ENCODE measurements at places on chromosomes 2 and 18.

DNA sequence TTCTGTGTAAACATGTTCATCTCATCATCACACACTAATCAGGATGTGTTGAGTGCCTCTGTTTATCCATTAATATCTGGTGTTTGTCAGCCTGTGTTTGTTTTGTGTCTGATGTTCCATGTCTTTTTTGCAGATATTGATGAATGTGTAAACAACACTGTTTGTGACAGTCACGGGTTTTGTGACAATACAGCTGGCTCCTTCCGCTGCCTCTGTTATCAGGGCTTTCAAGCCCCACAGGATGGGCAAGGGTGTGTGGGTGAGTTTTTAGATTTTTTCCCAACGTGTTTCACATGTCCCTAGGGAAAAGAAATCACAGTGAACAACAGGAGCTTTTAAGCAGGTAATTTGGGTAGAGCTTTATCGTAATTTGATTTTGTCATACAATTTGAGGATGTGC, 133.7 kb upstream of the RASGRP3 start:
- DNase-seq, result no peak

- no peak for DNase-seq
These were observed 502.2 kb upstream of the ZEB2 start for GRCh38 chr2:145021962-145022665.

- DNase-seq, result peak; percentile 95
These were observed at the start of the genes C2orf76 and DBI for GRCh38 chr2:119366649-119367471. Gene C2orf76 (minus strand): TSS chr2:119366834. CDS start chr2:119339959, 26,875 bp downstream. Gene DBI (plus strand): TSS chr2:119366977. CDS start chr2:119367052, 75 bp downstream.

GRCh38 chr2:20558391-20559150, 92.3 kb downstream of the HS1BP3 start:
- DNase-seq, result no peak

DNA sequence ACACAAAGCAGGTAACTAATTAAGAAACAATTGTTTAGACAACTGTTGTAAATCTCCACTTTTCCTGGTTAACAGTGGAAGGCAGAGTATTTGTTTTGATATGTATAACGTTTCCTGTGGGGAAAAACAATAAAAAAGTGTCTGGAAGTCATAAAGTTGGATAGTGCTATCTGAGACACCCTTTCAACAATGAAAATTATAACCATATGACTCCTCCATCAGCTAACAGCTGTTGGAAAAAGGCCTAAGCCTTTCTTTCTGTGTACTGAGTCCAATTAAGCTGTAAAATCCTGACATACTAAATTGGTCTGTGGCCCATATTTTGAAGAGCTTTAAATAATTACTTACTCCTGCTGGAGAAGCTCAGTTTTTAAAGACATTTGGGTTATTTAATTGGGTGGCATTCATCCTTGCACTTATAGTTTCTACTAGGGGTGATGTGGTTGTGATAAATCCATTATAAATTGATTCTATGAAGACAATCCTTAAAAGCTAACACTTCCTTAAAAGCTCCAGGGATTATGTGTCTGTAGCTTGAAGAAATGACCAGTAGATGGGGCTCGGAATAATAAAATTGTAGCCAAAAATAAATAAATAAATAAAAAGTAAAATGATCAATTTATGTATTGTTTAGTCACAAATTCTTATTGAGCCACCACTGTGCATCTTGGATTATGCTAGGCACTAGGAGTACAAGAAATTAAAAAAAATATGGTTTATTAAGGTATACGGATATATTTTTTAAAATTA, 698.1 kb upstream of the NXPH2 start:
- DNase-seq, result no peak

GRCh38 chr18:25164848-25165811, 186.8 kb downstream of the ZNF521 start:
- DNase-seq, result no peak

GRCh38 chr2:85183479-85183878, 50.3 kb downstream of the TCF7L1 start:
- DNase-seq, result no peak

- DNase-seq, result no peak
These were observed 879.0 kb downstream of the CBLN2 start for GRCh38 chr18:71665131-71665530.

GRCh38 chr2:236968101-236968879, 117.4 kb upstream of the COPS8 start:
- no peak for DNase-seq

DNA sequence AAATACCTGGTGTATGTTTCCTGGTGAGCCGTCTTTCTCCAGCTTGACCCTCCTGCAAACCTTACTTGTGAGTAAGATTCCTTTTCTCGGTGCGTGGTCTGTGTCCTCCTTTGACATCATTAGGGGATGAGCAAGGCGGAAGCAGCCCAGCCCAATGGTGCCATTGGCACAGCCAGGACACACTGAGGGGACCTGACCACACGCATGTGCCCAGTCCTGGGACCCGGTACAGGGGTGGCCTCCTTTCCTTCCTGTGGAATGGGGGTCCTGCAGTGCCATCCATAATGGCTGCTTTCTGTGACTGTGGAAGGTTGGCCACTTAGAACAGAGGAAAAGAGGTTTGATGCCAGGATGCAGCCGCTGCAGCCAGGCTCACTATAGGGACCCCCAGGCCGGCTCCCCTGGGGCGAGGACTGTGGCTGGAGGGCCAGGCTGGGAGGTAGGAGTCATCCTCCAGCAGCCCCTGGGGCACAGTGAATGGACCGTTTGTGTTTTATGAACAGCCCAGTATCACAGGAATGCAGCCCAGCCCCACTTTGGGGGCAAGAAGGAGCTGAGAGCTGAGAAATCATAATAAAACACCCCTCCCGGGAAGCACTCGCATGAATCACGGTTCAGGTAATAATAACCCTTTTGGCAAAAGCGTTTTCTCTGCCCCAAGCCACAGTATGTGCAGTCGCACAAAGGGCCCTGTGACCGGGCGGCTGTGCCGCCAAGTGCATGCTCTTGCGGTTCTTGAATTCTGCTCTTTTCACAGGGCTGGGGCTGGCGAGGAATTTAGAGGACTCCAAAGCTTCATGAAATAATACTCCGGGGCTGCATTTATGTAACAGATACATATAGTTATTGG, 73.2 kb downstream of the ASB1 start:
- no peak for DNase-seq

- DNase-seq, result no peak
These were observed 254.9 kb downstream of the IRS1 start for GRCh38 chr2:226544596-226545210.

DNA sequence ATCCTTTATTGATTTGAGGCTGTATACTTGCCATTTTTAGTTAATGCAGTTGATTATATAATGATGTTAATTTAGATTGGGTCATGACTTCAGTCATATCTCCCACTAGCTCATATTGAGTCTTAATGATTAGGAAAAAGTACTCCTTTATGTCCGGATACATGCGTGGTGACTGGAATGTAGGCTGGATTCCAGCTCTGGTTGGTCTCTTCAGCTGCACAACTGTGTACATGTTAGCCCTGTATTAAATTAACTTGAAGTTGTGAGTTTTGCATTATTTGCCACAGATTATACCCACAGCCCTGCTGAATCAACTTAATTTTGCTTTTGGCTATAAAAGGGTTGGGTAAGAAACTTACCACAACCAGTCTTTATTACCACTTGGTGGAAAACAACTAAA, 22.5 kb downstream of the MOB4 start:
- no peak for DNase-seq

DNA sequence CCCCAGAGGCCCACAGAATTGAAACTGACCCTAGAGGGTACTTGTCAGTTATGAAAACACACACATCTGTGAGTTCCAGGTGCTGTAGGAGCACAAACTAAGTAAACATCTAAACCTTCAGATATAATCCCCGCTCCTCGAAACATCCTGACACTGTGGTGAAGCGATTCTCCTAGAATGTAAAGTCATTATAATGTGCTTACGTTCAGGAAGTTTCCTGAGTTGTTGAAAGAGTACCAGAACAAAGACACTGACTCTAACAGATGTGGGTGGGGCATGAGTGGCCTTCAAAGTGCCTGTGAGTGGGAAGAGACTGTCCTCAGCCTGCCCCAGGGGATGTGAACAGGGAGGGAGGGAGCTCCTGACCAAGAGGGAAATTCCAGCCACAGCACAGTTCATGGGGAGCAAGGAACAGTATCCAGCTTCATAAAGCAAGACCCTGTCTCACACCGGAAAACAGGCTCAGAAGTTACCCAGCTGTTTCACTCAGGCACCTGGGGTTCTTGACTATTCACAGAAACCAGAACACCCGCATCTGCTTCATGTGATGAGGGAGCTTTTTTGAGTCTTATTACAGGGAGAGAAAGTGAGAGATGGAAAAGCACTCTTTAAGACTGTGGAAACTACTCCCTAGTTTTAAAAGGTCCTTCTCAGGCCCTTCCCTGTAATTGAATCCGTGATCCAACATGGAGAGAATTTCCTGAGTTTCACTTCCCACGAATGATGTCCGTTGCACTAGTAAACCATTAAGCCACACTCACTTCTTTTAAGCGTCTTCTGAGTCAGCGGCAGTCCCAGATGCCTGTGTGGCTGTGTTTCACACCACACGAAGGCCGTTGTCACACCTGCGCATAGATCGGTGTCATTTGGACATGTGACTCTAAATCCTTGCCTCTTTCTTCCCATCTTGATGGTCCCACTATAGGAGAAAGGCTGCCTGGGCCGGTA, 88.6 kb upstream of the EML6 start:
- DNase-seq, result peak; percentile 66

DNA sequence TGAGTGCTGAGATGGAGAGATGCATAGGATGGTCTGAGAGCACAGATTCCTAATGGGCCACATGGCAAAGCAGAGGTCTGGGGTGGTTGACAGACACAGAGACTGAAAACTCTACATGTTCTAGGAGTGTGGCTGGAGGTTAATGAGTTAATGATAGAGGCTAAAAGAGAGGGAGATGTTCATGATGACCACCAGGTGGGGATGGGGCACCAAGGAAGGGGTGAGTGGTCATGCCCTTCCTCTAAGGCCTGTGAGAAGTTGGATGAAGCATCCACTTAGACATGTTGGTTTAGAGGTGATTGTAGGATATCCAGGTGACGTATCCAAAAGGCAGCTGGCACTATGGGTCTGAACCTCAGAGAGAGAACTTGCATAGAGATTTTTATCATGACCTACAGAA, 102.1 kb downstream of the LRP2 start:
- DNase-seq, result no peak

- no peak for DNase-seq
These were observed 45.6 kb downstream of the REV1 start for GRCh38 chr2:99444222-99444621.

DNA sequence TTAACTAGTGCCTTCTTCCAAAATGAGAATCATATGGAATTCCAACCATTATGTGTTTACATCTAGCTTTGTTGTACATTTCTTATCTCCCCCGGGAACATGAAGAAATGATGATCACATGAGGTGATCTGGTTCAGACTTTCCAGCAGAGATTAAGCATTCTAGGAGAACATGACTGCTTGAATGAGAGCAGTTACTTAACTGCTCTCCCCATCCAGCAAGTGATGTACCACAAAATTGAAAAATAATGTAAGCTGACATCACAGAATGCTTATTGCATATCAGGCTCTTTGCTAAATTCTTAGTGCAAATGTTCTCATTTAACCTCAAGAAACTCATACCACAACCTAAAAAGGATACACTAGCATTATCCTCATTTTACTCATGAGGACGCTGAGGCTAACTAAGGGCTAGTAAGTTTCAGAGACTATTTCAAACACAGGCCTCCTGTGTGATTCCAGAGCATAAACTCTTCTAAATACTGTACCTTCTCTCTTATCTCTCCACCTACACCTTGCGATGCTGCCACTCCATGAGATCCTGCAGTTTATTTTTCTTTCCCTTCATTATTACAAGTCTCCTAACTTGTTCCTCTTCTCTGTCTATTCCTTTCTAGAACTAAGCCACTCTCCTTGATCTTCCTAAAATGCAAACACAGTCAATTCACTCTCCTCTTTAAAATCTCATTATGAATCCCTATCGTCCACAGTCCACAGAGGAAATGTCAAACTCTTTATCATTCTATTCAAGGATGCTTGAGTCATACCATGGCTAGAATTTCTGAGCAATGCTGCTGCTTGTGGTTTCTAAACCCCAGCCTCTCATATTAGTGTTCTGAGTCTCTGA, 1224.8 kb upstream of the ZEB2 start:
- DNase-seq, result peak; percentile 59

DNA sequence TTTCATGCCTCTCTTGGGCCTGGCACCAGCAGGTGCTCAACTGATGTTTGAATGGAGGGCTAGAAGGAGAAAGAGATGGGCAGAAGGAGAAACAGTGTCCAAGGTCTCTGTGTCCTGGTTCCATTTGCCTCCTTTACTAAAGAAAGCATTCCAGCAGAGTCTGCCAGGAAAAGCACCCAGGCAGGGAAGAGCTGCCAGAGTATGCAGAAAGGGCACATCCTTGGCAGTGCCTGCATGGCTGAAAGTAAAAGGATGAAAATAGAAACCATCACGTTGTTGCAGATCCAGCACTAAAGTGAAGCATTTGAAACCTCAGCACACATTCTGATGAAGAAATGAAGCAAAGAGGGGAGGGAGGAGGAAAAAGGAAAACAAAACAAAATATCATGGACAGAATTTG, 142.2 kb downstream of the ESCO1 start:
- no peak for DNase-seq

DNA sequence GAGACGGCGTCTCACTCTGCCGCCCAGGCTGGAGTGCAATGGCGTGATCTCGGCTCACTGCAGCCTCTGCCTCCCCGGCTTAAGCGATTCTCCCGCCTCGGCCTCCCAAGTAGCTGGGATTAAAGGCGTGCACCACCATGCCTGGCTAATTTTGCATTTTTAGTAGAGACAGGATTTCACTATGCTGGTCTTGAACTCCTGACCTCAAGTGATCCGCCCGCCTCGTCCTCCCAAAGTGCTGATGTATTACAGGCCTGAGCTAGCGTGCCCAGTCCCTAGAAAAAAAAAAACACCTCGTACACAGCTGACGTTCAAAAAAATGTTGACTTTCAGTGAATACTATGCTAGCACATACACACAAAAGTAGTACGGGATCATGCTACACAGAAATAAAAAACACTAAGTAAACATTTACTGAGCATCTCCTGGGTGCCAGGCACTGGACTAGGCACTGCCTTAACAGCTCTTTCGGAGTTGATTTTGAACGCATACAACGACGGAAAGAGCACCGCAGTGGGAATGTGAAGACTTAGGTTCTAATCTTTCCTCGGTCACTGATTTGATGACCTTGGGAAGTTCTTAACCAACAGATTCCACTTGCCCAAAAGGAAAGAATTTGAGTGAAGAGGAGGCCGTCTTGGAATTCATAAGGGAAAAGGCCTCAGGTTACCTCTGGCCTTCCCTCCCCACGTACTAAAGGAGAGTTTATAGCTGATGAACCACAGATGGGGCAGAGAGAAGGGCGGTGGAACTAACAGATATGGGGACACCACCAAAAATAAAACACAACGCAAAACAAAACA, 1.1 kb downstream of the DNAJC27 start:
- DNase-seq, result no peak

- peak; percentile 43 for DNase-seq
These were observed 732 bp upstream of the ANXA4 start for GRCh38 chr2:69741229-69741574.

GRCh38 chr2:67032076-67032475, 365.1 kb upstream of the ETAA1 start:
- no peak for DNase-seq

- DNase-seq, result no peak
These were observed 5.0 kb upstream of the ZBTB14 start for GRCh38 chr18:5300476-5301010.
